ENCODE measurements at places on chromosomes 16 and 17. TPM values are rescaled to one million over a fixed set of nuclear protein-coding genes. Genes with fewer than 3 reads are reported as not detected.

DNA sequence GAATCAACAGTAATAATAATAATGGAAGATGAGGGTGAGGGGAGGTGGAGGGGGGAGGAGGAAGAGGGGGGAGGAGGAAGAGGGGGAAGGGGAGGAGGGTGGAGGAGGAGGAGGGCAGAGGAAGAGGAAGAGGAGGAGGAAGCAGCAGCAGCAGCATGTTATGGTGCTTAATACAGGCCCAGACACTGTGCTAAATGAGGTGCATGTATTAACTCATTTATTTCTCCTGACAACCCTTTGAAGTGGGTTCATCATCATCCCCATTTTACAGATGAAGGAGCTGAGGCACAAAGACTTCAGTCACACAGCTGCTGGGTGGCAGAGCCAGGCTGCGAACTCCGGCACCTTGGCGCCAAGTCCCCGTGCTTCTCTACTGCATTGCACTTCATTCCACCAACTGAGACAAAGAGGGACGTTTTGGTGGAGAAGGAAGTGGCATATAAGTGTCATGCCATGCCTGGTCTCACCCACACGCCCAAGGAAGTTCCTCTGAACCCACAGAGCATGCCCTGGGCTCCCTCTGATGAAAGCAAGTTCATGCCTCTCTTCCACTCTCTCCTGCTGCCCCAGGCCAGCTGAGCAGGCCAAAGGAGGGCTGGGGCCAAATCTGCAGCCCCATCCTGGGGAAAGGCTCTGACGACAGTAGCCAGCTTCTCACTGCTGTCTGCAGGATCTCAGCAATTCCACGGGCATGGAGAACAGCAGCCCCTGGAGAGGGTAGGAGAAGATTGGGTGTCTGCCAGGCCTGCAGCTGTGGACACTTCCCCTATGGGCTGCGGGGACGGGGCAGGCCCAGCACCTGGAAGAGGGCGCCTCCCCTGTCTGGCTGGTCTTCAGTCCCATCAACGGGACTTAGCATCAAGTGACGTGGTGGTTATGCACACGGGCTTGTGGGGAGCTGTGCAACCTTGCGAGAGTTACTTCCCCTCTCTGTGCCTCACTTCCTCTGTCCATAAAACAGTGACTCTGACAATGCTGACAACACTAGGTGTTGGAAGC lies 21.8 kb downstream of the XYLT1 start:
- DNase-seq = no peak
- peaks cover 20% of the 10 kb centered on the region for H3K4me1 ChIP-seq

Gene CD300H
- total RNA-seq = not detected

GRCh38 chr17:69477903-69478266 lies 63.4 kb downstream of the MAP2K6 start:
- H3K4me1 ChIP-seq = no peaks in the 10 kb centered on the region
- no peak overlapping the region for H3K27ac ChIP-seq
- H3K36me3 ChIP-seq = no peaks in the 10 kb centered on the region
- no peak overlapping the region for H3K4me3 ChIP-seq
- no peaks in the 10 kb centered on the region for H3K27me3 ChIP-seq

- H3K36me3 ChIP-seq = no peaks in the 10 kb centered on the region
- H3K27ac ChIP-seq = no peak overlapping the region
- no peak overlapping the region for H3K4me3 ChIP-seq
- DNase-seq = no peak
- no peaks in the 10 kb centered on the region for H3K27me3 ChIP-seq
- H3K4me1 ChIP-seq = no peaks in the 10 kb centered on the region
Measured at GRCh38 chr16:14168146-14168545, 97.0 kb downstream of the MRTFB start.

Measured in adrenal gland (tissue), 19 donors.